ENCODE measurements at places on chromosomes 2 and 18. TPM values are rescaled to one million over a fixed set of nuclear protein-coding genes. Genes with fewer than 3 reads are reported as not detected.

Gene CCDC141
- total RNA-seq: under 0.01 TPM

Gene NLRC4
- not detected for total RNA-seq

Gene IL1B
- total RNA-seq: 0.82 TPM

Gene FAM228A
- total RNA-seq: 2.3 TPM

Gene SAG
- total RNA-seq: not detected

Gene UGT1A4
- not detected for total RNA-seq

Gene SH3RF3
- 2.0 TPM for total RNA-seq

Gene TXNDC2
- not detected for total RNA-seq

Gene MROH2A
- 0.15 TPM for total RNA-seq

Gene WNT6
- not detected for total RNA-seq

Gene LYPD6
- not detected for total RNA-seq

Gene VAMP5
- 97.5 TPM for total RNA-seq

Gene GKN1
- not detected for total RNA-seq

Gene CD8B2
- total RNA-seq: 0.23 TPM

Measured in smooth muscle cell of the coronary artery (primary cell).